Spleen (tissue), 13 donors: ENCODE measurements at places on chromosomes 11 and 22. TPM values are rescaled to one million over a fixed set of nuclear protein-coding genes. Genes with fewer than 3 reads are reported as not detected.

DNA sequence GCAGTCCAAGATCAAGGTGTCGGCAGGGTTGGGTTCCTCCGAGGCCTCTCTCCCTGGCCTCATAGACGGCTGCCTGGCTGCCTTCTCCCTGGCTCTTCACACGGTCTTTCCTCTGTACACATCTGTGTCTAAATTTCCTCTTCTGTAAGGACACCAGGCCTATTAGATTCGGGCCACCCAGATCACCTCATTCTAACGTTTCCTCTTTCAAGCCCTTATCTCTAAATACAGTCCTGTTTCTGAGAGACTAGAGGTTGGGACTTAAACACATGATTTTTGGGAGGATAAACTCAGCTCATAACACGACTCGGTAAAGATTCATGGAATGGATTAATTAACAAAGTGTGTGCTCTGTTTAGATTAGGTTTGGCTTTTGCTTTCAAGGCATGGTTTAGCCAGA, 136.0 kb upstream of the SORL1-AS1 start:
- DNase-seq: no peak

DNA sequence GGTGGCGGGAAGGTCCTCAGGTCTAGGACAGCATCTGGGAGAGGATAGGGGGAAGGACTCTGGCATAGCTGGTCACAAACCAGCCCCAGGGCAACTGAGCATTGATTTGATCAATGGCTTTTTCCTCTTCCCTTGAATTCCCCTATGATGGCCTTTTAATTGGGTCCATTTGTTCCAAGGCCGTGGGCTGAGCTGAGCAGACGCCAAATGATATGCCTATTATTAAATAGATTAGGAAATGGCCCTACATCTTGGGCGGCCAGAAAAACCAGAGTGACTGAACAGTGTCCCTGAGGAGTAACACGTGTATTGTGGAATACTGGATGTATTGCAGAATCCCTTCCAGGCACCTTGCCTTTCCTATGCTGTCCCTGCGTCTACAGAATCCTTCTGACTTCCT, 26.7 kb upstream of the P2RY6 start:
- DNase-seq: peak; percentile 11

DNA sequence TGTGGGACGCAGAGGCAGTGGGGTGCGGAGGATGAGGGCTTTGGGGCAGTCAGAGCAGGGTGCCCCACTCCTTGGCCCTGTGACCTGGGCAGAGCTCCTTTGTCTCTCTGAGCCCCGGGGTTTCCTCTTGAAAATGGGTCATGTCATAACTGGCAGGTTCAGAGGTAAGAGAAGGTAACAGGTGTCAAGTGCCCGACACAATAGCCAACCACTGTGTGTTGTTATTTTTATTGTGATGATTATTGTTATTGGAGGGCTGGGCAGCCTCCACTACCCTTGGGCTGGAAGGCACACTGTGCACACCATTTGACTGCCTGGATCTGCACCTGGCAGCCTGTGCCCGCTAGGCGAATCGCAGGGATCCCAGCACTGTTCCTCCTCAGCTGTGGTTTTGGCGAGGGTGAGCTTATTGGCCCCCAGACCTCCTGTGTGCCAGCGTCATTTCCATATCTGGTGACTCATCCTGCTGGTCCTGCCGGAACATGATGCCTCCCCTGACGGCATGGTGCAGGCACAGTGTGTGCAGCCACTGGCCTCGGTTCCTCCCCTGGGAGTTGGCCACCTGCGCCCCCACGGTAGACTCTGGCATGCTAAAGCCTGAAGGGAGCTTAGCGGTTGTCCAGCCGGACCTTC, 15.4 kb upstream of the SOX10 start:
- no peak for DNase-seq

DNA sequence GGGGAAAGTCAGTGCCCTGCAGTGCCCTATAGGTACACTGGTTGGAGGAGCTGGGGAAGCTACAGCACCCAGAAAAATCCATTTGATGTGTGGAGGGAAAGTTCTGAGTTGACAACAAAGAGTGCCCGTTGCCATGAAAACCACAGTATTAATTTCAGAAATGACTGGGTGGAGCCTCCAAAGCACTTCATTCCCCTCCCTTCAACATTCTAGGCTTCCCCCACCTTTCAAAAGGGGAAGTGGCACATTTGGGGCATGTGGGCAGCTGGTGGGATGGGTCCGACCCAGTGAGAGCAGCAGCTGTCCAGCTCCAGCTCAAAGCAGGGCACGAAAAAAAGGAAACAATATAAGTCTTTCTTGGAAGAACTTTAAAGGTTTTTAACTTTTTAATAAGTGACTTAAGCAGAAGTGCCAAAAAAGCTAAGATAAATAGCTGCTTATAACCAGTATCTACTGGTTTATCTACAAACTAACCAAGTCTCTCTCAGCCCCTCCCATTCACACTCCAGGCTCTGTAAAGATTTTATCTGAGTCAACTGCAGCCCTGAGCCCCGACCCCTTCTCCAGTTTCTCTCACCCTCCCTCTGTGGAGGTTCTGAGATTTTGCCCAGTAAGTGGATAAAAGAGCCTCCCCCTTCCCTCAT, 9.0 kb upstream of the AHNAK start:
- no peak for DNase-seq

- DNase-seq: peak; percentile 82
These were observed 3.4 kb downstream of the EMID1 start for GRCh38 chr22:29208879-29209623.

DNA sequence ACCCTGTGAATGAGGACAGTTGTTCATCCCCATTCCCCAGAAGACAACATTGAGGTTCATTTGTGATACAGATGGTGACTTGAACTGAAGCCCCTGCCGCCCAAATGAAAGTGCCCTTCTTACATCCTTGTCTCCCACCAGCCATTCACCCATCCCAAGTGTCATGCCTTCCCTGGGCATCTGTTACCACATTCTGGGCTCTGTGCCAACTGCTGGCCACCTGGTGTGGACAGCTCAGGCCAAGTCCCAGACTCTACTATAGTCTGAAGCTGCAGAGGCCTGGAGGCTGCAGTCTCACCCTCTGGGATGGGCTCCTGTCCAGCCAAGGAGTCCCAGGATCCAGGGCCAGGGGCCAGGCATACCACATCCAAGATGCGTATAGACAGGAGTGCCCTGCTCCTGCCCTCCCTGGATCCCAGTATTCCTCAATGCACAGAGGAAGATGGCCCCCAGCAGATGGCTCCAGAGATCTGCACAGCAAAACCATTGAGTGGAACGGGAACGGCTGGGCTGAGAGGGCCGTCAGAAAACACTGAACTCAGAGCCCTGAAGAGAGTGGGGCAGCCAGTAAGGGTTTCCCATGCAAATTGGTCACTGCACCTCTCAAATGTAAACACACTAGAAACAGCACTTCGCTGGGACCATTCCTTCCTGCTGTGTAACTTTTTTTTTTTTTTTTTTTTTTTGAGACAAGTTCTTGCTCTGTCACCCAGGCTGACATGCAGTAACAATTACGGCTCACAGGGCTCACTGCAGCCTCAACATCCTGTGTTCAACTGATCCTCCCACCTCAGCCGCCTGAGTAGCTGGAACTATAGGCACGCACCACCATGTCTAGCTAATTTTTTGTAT, 22.8 kb downstream of the ARRB1 start:
- peak; percentile 83 for DNase-seq

DNA sequence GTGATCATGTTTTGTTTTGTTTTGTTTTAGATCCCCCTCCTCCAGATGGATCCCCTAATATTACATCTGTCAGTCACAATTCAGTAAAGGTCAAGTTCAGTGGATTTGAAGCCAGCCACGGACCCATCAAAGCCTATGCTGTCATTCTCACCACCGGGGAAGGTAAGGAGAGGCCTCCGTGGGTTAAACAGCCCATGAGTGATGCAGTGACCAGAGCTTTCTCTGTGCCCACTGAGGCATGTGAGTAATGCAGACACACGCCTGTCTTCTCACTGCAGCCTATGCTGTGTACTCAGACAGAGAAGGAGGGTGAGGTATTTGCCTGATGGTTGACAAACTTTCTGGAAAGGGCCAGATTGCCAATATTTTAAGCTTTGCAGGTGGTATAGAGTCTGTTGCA, 73.7 kb upstream of the OR4B1 start:
- no peak for DNase-seq

GRCh38 chr11:7451952-7452494, 33.3 kb upstream of the OLFML1 start:
- no peak for DNase-seq

GRCh38 chr11:78339945-78340344, 77.7 kb downstream of the GAB2 start:
- no peak for DNase-seq

DNA sequence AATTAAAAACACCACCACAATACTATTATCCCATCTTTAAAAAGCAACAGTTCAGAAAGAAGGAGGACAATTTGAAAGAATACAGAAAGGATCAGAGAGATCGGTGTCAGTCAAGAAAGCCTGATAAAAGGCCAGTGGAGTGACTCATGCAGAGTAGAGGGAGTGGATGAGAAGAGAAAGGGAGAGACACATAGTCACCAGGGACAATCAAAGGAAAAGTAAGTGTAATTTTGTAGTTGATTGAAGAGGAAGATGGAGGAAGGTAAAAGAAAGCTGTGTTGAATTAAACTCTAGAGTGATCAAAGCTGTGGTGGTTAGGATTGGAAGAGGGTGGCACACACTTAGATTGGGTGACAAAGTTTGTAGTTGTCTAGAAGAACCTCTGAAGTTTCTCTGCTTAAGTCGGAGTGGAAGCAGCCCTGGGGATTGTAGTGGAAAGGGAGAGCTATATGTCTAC, 14.1 kb downstream of the SPECC1L start:
- DNase-seq: no peak

- DNase-seq: peak; percentile 94
These were observed at the start of gene LGALS1 for GRCh38 chr22:37674951-37675929. TSS of gene LGALS1 (plus strand) at chr22:37675636. CDS start at chr22:37675703, 67 bp downstream.

DNA sequence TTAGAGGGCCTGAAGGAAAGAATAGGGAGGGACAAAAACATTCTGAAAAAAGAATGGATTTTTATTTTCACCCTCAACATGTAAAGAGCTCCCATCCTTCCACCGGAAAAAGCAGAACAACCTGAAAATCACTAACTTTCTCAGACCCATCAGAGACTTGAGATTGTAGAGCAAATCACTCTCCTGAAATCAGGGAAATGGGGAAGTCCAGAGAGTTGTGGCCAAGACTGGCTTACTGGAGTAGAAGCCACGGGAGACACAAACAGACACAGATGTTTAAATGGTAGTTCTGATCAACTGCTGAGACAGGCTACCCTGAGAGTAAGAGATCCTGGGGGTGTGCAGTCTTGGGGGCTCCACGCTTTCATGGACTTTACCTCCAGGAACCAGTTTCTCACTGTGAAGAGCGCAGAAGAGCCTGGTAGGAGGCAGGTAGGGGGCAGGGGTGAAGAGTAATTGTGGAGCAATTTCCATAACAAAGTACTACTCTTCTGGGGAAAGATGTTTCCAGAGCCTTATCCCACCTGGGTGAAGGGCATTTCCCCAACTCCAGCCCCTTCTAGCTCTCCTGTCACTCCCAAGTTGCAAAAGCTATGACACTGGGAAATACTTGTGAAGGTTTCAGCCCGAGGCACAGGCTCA, 47.1 kb downstream of the ASCL2 start:
- DNase-seq: no peak

GRCh38 chr11:35006389-35007128, 90.1 kb downstream of the PDHX start:
- DNase-seq: no peak

- no peak for DNase-seq
These were observed 25.0 kb downstream of the PARVG start for GRCh38 chr22:44205516-44206329.

DNA sequence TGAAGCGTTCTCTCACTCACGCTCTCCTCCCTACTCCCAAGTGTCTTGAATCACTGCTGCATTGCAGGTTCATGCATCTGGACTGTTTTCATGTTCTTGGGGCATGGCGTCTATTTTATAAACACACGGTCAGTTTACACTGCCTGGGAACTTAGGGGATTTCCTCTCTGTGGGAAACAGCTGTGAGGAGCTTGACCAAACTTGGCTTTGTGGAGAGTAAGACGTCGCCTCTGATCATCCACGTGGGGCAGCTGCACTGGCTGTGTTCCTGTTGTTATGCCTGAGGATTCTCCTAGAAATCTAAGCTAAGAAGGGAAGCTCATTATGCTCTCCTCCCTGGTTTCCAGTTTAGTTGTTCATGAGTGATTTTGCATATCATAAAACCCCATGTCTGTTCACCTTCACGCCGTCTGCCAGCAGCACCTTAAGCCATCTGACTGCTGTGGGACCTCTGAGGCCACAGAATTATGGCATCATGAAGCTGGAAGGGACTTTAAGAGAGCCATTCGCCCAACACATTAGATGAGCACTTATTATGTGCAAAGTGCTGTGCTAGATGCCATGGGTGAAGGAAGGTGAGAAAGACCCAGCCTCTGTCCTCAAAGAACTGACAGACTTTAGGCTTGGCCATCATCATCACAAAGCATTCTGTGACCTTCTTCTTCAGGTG, 38.8 kb upstream of the POU2AF1 start:
- DNase-seq: peak; percentile 74

DNA sequence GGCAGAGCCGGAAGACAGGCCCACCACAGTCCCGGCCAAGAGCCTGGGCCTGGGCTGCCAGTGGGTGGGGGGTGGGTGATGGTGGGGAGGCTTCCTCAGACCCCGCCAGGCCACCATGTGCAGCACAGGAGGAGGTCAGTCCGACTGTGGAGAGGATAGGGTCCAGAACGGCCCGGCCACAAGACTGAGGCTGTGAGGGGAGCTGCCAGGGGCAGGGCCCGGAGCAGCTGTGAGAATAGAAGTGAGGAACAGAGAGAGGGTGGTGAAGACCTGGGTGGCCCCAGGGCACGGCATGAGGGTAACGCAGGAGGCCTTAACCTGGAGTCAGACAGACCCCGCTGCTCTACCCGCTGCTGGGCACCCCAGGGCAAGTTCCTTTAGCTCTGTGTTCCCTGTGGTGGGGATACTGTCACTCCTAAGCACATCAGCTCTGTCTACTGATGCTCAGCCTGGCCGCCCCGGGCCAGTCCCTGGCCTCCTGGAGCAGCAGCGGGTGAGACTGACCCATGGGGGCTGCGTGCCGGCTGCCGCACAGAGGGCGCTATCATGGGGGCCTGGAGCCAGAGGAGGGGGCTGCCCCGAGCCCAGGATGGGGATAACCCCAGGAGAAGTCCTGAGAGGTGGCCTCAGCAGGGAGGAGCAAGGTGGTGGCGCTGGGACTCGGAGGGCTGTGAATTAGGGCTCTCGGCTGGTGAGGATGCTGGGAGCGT, 1.7 kb downstream of the FERMT3 start:
- DNase-seq: peak; percentile 85

The WNT7B gene
- total RNA-seq: not detected

The CARD18 gene
- total RNA-seq: not detected

The TBX10 gene
- not detected for total RNA-seq

The CELSR1 gene
- 4.8 TPM for total RNA-seq

The MMP11 gene
- total RNA-seq: 0.66 TPM

The FAM180B gene
- total RNA-seq: not detected

The CHCHD10 gene
- 83.4 TPM for total RNA-seq

The YPEL4 gene
- total RNA-seq: 8.3 TPM

The FAM118A gene
- total RNA-seq: 77.2 TPM
